ENCODE measurements at places on chromosomes 12 and 14. TPM values are rescaled to one million over a fixed set of nuclear protein-coding genes. Genes with fewer than 3 reads are reported as not detected.

Gene ANKS1B
- 0.45 TPM for total RNA-seq

Gene TMEM121
- 7.3 TPM for total RNA-seq

Gene PUS7L
- total RNA-seq: 3.7 TPM

Gene UNG
- total RNA-seq: 81.0 TPM

Gene TAS2R42
- not detected for total RNA-seq

Gene DAO
- not detected for total RNA-seq

Gene PPFIBP1
- 23.2 TPM for total RNA-seq

Gene PLEKHG7
- total RNA-seq: not detected

Gene ANKRD33
- total RNA-seq: not detected

Gene IFNG-AS1
- total RNA-seq: not detected

Gene TPH2
- total RNA-seq: not detected

Gene RNASE1
- 0.33 TPM for total RNA-seq
